ENCODE measurements at places on chromosomes 2 and 18. TPM values are rescaled to one million over a fixed set of nuclear protein-coding genes. Genes with fewer than 3 reads are reported as not detected.

BOLL gene
- not detected for total RNA-seq

DSG4 gene
- total RNA-seq = not detected

MTCL1 gene
- 23.5 TPM for total RNA-seq

CRYBA2 gene
- total RNA-seq = not detected

NTSR2 gene
- not detected for total RNA-seq

MYO1B gene
- 83.3 TPM for total RNA-seq

ABCG8 gene
- not detected for total RNA-seq

IL18R1 gene
- total RNA-seq = 1.5 TPM

ELP2 gene
- 281 TPM for total RNA-seq

GPR17 gene
- not detected for total RNA-seq

MOGAT1 gene
- total RNA-seq = not detected

TLX2 gene
- not detected for total RNA-seq

DNAJC5G gene
- not detected for total RNA-seq

CXCR4 gene
- total RNA-seq = 0.92 TPM

KCNS3 gene
- 0.43 TPM for total RNA-seq

SP140 gene
- under 0.01 TPM for total RNA-seq

IL36B gene
- total RNA-seq = not detected

OSR1 gene
- 36.5 TPM for total RNA-seq

SULT1C3 gene
- total RNA-seq = not detected

SLC23A3 gene
- total RNA-seq = 2.4 TPM

EGR4 gene
- total RNA-seq = not detected

NT5DC4 gene
- total RNA-seq = not detected

ARPC2 gene
- total RNA-seq = 269 TPM

TMEM198 gene
- total RNA-seq = 1.3 TPM

OTOS gene
- total RNA-seq = not detected

APCDD1 gene
- 0.09 TPM for total RNA-seq

RAB27B gene
- 30.2 TPM for total RNA-seq

RAMP1 gene
- total RNA-seq = 10.5 TPM

MSTN gene
- 0.09 TPM for total RNA-seq

ABCB11 gene
- total RNA-seq = not detected

TMEM127 gene
- 11.8 TPM for total RNA-seq

PARD6G gene
- 2.8 TPM for total RNA-seq

GEN1 gene
- total RNA-seq = 3.1 TPM

RBM44 gene
- total RNA-seq = 0.14 TPM

EHD3 gene
- 15.0 TPM for total RNA-seq

TANC1 gene
- 16.3 TPM for total RNA-seq

MC5R gene
- not detected for total RNA-seq

LRRC30 gene
- not detected for total RNA-seq

MGAT4A gene
- total RNA-seq = 0.28 TPM

TET3 gene
- 2.1 TPM for total RNA-seq

USP34 gene
- total RNA-seq = 103 TPM

UGT1A8 gene
- 0.71 TPM for total RNA-seq

SUCLG1 gene
- total RNA-seq = 44.8 TPM

Data from smooth muscle cell of bladder (primary cell).